ENCODE measurements at places on chromosomes 6 and 20.

DNA sequence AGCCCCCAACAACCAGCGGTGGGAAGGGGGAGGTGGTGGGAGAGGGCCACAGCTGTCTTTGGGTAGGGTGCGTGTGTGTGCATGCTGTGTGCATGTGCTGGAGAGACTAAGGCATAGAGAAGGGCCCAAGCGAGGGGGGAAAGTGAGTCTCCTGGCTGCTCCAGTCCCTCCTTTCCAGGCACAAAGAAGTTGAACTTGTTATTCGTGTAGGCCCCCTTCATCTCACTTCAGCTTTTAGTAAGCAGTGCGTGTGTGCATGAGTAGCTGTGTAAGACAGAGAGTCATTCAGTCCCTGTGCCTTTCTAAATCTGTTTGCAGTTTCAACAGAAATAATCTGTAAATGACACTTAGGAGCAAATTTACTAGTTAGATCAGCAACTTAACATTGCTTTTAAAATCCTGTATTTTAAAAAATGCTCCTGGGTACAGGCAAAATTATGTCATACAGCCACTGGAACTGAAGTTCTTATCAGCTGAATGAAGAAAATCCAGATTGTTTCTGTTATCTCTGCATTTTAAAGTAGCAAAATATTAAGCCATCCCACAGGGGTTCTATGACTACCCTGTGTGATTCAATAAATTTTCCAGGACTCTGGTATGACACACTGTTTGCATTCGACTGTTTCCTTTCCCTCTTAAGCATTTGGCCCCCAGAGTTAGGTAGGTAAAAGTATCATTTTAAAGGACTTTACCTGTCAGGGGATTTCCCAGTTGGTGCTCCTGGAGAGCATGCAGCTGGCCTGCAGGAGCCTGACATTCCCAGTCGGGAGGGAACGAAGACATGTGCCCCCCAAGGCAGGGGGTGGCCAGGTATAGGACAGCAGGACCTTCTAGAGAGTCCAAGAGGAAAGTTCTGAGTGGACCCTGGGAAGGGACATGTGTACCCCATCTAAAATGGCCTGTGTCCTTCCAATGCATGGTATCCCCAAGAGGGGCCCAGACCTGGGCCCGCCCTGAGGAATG, 39.0 kb downstream of the MTRES1 start:
- DNase-seq, result no peak

GRCh38 chr6:152233547-152234320, 403.4 kb downstream of the SYNE1 start:
- no peak for DNase-seq

- DNase-seq, result no peak
Observed at GRCh38 chr6:135675862-135676261, 175.6 kb upstream of the PDE7B start.

- DNase-seq, result no peak
Observed at GRCh38 chr6:84685983-84686584, 78.3 kb downstream of the TBX18 start.

DNA sequence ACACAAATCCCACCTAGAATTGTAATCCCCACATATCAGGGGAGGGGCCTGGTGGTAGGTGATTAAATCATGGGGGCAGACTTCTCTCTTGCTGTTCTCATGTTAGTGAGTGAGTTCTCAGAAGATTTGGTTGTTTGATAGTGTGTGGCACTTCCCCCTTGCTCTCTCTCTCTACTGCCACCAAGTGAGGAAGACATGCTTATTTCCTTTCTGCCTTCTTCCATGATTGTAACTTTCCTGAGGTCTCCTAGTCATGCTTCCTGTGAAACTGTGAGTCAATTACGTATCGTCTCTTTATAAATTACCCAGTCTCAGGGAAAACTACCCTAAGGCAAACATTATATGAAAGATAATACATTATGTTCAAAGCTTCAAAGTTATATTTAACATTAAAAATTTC, 1297.5 kb upstream of the CITED2 start:
- DNase-seq, result no peak

DNA sequence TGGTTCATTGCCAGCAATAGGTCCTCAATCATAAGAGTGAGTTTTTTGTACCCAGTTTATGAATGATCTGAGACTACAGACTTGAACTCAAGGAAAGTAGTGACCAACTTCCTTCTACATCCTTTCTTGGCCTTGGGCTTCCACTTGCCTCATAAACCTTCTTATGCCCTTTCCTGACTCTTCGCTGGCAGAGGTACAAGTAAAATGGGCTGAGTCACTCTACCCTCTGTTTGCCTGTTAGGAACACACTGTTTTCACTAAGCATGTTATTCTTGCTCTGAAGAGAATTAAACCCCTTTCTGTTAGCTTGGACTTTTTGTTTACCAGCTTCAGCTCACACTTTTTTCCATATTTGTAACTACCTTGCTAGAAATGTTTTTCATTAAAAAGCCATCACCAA, 74.4 kb downstream of the PKHD1 start:
- DNase-seq, result no peak

- no peak for DNase-seq
Observed at GRCh38 chr6:168147205-168147738, 68.3 kb upstream of the FRMD1 start.

DNA sequence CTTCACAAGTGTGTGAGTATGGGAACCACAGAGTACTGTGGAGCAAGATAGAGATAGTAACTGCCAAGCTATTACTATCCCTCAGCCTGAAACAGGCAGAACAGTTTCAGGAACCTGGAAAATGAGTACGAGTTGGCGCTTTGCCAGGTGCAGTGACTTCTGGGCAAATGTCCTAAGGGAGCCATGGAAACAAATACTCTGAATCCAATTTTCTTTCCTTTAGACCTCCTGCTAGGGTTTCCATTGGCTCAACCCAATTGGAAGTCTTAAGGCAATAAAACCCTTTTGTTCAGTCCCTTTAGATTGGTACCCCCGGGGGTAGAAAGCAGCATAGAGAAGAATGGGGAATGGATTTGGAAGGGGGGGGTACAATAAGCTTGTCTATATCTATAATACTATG, 205.0 kb upstream of the EPHA7 start:
- DNase-seq, result no peak

DNA sequence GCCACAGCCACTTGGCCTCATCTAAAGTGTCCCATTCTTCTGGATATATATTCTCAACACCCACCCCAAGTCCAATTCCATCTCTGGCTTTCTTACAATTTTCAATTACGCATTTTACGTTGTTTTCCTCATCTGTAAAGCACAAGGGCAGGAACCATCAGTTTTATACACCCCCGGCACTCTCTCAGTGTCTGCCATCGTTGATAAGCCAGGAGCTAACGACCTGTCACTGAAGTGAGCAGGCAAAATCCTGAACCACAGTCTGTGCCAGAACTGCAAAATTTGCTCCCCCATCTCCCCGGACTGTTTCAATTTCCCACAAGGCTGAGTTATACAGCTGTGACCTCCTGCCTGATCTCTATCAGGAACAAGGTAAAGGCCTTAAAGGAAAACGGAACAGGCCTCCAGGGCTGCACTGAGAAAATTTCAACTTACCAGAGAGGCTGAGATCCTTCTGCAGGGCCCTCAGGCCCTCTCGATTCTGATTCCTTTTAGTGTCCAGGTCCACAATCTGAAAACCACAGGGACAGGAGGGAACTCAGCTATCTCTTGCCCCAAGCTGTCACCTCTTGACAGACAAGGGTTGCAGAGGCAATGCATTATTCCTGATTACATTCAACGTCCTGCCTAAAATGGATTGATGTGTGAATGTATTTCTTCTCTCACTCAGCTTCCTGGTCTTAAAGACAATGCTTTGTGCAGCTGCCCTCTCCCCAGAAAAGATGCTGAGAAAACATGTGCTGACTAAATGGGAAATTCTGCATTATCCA, 1.8 kb downstream of the PDRG1 start:
- DNase-seq, result no peak

DNA sequence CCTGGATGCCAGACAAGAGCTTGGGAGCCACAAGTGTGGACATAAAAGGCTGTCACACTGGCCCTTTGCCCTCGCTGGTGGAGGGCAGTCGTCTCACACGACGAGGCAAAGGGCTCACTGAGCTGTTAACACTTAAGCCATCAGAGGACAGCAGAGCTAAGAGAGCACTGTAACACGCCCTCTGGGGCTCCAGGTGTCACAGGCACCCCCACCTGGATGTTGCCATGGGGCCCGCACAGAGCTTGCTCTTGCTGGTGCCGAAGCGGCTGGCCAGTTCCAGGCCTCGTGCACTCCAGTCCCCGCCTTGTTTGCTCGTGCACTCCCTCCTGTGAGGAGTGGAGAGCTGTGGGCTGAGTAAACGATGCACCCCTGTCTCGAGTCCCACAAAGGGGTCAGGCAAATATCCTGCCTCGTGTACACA, 37.4 kb downstream of the SLC35D3 start:
- no peak for DNase-seq

DNA sequence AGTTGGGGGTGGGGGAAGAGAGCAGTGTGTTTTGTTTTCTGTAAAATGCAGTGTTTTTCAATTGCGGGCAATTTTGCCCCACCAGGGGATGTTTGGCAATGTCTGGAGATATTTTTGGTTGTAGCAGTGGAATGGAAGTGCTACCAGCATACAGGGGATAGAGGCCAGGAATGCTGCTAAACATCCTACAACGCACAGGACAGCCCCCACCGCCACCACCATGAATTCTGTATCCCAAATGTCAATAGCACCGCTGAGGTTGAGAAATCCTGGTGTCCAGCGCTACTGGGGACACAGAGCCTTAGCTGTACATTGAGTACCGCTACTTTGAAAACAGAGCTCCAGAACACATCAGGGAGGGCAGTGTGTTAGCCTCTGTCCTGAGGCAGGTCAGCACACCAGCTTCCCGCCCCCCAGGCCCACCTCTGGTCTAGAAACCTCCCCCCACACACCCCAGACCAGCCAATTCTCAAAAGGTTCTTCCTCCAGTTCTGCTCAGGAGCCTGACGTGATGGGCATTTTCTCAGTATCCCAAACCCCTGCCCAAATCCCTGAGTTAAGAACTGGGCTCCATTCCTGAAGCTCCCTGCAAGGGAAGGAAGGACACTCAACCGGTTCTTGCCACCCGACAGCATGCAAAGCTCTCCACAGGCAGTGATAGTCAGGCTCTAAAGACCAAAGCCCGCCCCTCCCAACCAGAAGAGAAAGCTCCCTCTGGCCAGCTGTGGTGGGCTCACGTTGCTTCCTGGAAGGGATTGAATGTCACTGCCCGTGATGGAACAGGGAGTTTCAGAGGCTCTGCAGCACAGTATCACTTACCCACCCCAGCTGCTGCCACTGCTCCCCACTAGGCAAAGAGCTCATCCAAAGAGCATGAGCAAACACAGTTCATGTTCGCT, 321.5 kb upstream of the JARID2 start:
- DNase-seq, result no peak

GRCh38 chr6:122758927-122759334, 20.6 kb upstream of the FABP7 start:
- DNase-seq, result no peak

DNA sequence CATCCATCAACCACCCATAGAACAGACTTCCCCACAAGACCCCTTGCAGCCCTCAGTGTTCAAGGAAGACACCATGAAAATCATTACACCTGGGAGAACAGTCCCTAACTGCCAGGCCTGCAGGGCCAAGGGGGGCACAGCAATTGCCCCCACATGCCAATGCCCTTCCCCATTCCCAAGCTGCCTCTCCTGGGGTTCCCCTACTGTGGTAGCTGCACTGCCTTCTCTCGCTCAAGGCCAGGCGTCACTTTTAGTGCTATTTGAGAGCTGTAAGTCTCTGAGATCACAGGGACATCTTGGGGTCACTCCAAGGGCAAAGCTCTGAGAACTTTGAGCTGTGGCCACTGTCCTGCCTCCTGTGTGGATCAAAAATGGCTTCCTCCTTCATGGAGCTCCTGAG, 6.0 kb upstream of the ACSS1 start:
- DNase-seq, result no peak

DNA sequence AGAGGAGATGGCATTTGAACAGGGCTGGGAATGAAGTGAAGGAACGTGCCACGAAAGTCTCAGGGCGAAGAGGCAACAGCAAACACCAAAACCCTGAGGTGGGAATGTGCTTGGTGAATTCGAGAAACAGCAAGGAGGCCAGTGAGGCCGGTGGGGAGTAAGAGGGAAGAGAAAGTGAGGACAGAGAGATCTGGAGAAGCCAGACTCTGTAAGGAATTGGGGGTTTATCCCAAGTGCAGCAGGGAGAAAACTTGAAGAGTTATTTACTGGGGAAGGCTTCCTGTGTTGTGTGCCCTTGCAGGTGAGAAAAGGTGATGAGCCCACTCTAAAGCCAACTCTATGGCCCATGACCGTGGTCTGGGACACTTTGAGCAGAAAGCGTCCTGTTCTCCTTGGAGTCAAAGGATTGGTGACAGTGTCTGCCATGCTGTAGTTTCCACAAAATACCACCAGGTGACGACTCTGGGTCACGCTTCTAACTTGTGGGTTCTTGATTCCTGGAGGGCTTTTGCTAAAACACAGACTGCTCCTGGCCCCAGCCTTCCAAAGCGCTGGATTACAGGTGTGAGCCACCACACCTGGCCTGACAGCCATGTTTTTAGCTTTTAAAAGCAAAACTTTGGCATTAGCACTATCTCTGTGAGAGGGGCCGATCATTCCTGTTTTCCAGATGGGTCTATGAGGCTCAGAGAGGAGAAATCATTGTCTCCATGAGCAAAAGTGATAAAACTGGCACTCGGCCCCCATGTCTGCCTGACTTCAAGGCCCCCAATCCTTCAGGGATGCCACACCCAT, 18.0 kb upstream of the CSNK2A1 start:
- DNase-seq, result no peak

- DNase-seq, result no peak
Observed at GRCh38 chr6:42400886-42401612, 50.7 kb downstream of the TRERF1 start.

DNA sequence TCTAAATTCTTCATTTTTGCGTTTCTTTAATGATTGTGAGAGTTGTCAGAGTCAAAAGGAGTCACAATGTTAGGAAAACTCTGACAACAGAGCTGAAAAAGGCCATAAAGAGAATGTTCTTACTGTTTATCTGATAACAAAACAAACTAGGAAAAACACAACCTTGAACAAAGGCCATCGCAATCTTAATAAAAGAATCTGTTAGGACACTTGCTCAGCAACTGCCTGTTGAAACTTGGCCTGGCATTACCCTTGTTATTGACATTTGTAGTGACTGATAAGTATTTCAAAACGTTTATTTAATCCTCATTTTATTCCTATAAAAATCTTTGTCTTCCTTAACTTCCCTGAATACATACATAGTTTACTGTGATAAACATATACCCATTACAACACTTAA, 15.7 kb downstream of the GSTA1 start:
- DNase-seq, result no peak

- DNase-seq, result no peak
Observed at GRCh38 chr6:132322398-132322797, 78.9 kb downstream of the MOXD1 start.

DNA sequence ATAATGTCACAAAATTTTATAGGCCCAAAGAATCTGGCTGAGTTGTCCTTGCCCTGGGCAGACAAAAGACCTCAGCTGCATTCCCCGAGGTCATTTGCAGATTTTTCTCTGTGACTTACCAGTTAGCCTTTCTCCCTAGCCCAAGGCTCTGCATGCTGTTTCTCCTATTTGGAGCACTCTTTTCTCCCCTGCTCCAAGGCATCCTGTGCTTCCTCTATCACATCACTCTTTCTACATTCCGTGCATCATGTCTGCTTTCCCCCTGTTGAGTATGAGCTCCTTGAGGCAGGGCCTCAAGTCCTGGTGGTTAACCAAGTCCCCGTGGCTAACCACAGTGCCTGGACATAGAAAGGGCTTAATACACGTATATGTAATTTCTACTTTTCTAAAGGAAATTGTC, 593 bp upstream of the GSTA3 start:
- DNase-seq, result no peak

All from thoracic aorta (tissue), 2 donors.